Diencephalon (tissue), 1 donor: ENCODE measurements at places on chromosomes 1 and 21. TPM values are rescaled to one million over a fixed set of nuclear protein-coding genes. Genes with fewer than 3 reads are reported as not detected.

IL20 gene
- total RNA-seq, result not detected

ARHGAP30 gene
- total RNA-seq, result 1.6 TPM

USH2A gene
- 1.4 TPM for total RNA-seq

PKLR gene
- 0.23 TPM for total RNA-seq

CSF3R gene
- total RNA-seq, result 4.6 TPM

MYOC gene
- not detected for total RNA-seq

ALX3 gene
- 0.23 TPM for total RNA-seq

TNFAIP8L2 gene
- total RNA-seq, result 2.3 TPM

CASQ1 gene
- total RNA-seq, result 0.92 TPM

IL22RA1 gene
- not detected for total RNA-seq

ICOSLG gene
- 0.69 TPM for total RNA-seq

C1QC gene
- total RNA-seq, result 18.0 TPM

FMO4 gene
- 0.46 TPM for total RNA-seq

RPS8 gene
- total RNA-seq, result 1,149 TPM

SYCP1 gene
- total RNA-seq, result not detected

AGO1 gene
- total RNA-seq, result 18.5 TPM

OSBPL9 gene
- 81.0 TPM for total RNA-seq

VWA5B1 gene
- 4.8 TPM for total RNA-seq

LCE1C gene
- not detected for total RNA-seq

AK5 gene
- total RNA-seq, result 64.4 TPM

LCE1F gene
- total RNA-seq, result not detected

DIPK1A gene
- 39.7 TPM for total RNA-seq

CLDN17 gene
- not detected for total RNA-seq

IGSF3 gene
- total RNA-seq, result 98.0 TPM
